ENCODE measurements at places on chromosomes 2 and 18.

- DNase-seq, result no peak
Observed at GRCh38 chr2:29530281-29530680, 391.1 kb downstream of the ALK start.

DNA sequence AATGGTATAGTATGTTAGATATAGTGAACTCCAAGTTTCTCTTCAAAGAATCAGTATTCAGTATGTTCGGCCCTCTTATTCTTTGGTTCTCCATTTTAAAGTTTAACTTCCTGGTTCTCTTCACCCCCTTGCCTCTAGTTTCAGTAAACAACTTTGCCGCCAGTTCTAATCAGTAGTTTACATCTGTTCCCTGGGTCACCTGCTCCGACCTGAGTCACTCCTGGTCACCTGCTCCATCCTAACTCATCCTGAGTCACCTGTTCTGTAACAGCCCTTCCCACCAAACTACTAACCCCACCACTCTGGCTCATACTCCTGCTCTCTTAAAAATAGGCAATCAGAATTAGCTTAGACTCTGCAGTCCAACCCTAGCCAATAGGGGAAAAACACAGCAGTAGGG is 23.7 kb upstream of the TEX51 start:
- DNase-seq, result no peak

GRCh38 chr2:162731917-162732804 is 106.4 kb downstream of the KCNH7 start:
- no peak for DNase-seq

DNA sequence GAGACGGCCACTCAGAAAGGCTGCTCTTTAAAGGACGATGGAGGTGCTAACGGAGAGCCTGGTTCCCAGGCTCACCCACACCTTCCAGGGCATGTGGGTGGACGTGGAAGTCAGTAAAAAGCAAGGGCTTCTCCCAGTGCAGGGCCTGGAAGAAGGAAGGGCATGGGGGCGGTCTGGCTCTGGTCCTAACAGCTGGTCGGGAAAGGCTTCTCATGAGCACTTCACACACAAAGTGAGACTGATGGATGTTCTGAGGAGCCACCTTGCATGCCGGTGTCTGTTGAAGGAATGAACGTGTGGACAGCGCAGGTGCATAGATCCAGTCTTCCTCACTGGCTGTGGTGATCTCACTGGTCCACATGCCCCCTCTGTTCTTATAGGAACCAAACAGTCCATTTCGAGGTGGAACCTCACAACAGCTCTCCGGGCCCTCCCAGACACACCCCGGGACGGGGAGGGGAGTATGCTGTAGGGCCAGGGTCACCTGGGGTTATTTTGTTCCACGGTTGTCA is 90.6 kb upstream of the UXS1 start:
- DNase-seq, result no peak
